ENCODE measurements at places on chromosomes 7 and 10. TPM values are rescaled to one million over a fixed set of nuclear protein-coding genes. Genes with fewer than 3 reads are reported as not detected.

Gene CYTH3
- total RNA-seq, result 26.2 TPM

Gene HYAL4
- total RNA-seq, result not detected

Gene STYXL1
- 53.4 TPM for total RNA-seq

Gene ATG9B
- 0.08 TPM for total RNA-seq

Gene C7orf57
- total RNA-seq, result 2.3 TPM

Gene ASB15
- not detected for total RNA-seq

Gene PDE1C
- total RNA-seq, result 6.7 TPM

Gene HTRA1
- total RNA-seq, result 420 TPM

Gene PKD1L1
- not detected for total RNA-seq

Gene DMBT1
- 0.27 TPM for total RNA-seq

Gene CALD1
- 110 TPM for total RNA-seq

Gene ADARB2
- total RNA-seq, result not detected

Gene PTN
- total RNA-seq, result not detected

Gene CHAT
- not detected for total RNA-seq

Measured in hair follicular keratinocyte (primary cell).